Activated CD8-positive, alpha-beta T cell treated with anti-CD3 and anti-CD28 coated beads for 36 hours (primary cell): ENCODE measurements at places on chromosomes 12 and 14.
A peak's percentile ranks its signal among the peaks of the same experiment; 100 is the strongest.

DNA sequence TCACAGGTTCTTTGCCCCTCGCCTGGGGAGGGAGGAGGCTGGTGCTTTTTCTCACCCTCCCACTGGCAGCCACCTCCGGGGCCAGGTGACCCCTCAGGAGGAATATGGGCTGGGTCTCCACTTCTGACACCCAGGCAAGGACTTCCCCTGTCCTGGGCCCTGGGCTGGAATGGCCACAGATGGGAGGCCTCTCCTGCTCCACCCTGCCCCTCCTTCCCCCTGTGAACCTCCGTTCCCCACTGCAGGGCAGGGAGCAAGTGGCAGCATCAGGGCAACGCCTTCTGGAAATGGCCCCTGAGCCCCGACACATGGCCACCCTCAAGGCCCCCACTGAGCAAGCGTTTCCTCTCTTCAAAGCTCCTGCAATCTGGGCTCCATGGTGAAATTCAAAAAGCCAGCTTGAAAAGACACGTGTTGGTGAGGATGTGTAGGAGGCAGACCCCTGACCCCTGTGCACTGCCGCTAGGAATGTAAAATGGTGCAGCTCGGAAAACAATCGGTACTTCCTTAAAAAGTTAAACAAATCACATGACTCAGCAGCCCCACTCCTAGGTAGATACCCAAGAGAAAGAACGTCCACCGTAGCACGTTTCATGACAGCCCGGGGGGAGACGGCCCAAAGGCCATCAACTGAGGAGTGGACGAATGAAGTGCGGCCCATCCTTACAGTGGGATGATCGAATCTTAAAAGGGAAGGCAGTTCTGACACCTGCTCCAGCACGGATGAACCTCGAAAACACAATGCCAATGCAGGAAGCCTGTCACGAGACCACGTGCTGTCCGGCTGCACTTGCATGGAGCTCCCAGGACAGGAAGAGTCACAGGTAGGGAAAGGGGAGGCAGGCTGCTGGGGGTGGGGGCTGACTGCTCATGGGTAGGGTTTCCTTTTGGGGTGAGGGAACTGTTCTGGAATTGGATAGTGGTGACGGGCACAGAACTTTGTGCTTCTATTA lies 11.5 kb downstream of the XRCC3 start:
- no peaks in the 10 kb centered on the region for H3K4me1 ChIP-seq
- H3K27ac ChIP-seq, result peak overlapping the region; percentile 35
- no peak for DNase-seq
- no peaks in the 10 kb centered on the region for H3K27me3 ChIP-seq
- peaks cover 20% of the 10 kb centered on the region for H3K36me3 ChIP-seq
- H3K4me3 ChIP-seq, result no peak overlapping the region

DNA sequence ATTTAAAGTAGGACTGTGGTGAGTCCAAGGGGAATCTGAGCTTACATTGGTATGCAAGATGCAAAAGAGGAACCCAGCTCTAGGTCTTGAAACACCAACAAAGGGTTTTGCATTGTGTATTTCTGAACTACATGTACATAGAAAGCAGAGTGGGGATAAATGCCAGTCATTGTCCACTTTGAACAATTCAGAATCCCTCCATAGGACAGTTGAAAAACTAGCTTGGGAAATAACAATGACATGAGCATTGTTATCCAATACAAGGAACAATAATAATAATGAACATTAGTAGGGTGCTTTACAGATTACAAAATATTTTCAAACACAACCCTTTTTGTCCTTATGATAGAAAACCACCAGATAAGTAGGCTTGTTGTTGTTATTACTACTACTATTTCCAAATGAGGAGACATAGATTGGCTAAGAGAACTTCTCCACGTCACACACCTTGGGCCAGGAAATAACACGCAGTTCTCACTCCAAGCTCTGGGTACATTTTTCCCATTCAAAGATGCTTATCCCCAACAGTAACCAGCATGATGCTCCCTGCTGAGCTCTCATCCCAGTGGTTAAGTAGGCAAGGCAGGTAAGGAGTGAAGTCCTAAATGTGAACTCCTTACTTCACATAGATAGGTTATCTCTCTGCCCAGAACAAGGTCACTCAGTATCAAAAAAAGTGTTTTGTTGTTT lies 51.7 kb upstream of the RASSF8 start:
- H3K4me1 ChIP-seq, result no peaks in the 10 kb centered on the region
- H3K36me3 ChIP-seq, result no peaks in the 10 kb centered on the region
- no peak overlapping the region for H3K4me3 ChIP-seq
- no peaks in the 10 kb centered on the region for H3K27me3 ChIP-seq
- DNase-seq, result no peak
- no peak overlapping the region for H3K27ac ChIP-seq

DNA sequence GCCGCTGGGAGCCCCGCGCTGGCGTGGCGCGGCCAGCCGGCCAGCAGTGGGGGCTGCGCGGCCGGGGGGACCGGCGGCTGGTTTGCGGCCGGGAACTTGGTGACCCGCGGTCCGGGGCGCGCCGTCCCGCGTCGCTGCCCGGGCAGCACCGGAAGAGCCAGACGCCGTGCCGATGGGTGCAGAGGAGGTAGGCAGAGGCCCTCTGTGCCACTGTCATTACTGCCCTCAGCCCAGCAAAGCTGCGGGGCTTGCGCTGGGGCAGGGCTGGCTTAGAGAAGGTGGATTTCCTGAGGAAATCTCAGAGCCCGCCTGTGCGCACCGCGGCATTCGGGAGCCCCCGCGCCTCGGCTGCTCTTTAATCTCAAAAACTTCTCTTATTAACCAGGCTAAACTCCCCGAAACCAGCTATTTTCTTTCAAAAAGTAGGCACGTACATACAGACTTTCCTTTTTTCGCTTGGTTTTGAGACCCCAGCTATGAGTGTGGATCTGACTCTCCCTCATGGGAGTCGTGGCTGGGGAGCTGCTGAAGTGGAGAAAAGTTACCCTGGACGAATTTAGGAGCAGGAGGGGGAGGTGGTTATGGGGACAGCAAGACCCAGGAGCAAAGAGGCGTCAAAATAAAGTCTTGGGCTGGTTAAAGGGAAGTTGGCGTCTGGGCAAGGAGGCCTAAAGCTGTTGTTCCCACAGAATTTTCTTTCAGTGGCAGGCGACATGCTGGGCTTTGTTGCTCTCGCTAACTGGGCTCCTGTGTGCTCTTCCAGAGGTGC lies 802 bp downstream of the SUSD6 start:
- peak; percentile 57 for DNase-seq
- peaks cover 51% of the 10 kb centered on the region for H3K4me1 ChIP-seq
- peak overlapping the region; percentile 92 for H3K27ac ChIP-seq
- H3K27me3 ChIP-seq, result no peaks in the 10 kb centered on the region

DNA sequence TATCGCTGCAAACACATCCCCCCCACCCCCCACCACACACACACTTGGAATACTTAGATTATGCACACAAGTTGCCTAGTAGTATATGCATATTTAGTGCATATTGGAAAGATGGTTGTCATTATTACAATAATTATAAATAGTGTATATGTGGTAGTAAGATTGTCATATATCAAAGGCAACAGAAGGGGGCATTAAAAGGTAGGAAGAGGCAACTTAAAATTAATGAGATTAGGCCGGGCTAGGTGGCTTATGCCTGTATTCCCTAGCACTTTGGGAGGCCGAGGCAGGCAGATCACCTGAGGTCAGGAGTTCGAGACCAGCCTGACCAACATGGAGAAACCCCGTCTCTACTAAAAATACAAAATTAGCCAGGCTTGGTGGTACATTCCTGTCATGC lies 52.1 kb downstream of the GSC start:
- H3K27me3 ChIP-seq, result no peaks in the 10 kb centered on the region
- H3K4me3 ChIP-seq, result no peak overlapping the region
- no peaks in the 10 kb centered on the region for H3K4me1 ChIP-seq
- H3K36me3 ChIP-seq, result no peaks in the 10 kb centered on the region
- no peak overlapping the region for H3K27ac ChIP-seq

- H3K27me3 ChIP-seq, result no peaks in the 10 kb centered on the region
- peak overlapping the region; percentile 95 for H3K27ac ChIP-seq
- peak; percentile 16 for DNase-seq
- peaks cover 25% of the 10 kb centered on the region for H3K36me3 ChIP-seq
- H3K4me1 ChIP-seq, result peaks cover 45% of the 10 kb centered on the region
- peak overlapping the region; percentile 87 for H3K4me3 ChIP-seq
Observed at GRCh38 chr12:42326541-42327226, 717 bp downstream of the PPHLN1 start.

DNA sequence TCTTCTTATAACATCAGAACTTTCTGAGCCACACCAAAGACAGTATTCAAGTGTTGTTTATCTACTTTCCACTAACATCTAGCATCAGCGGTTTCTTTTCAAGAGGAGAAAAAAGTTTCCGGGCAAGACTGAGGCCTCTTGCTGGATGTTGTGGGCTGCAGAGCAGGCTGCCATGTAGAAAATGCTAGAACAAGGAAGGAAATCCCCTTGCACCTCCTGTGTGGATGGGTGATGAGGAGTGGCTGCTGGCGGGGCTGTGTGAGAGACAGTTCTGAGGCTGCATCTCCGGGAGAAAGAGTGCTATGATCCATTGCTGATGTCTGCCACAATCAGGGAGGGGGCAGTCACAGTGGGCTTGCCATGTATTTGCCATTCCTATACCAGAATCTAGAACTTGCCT lies 37.8 kb upstream of the PPP1CC start:
- peak overlapping the region; percentile 90 for H3K27ac ChIP-seq
- H3K4me1 ChIP-seq, result peaks cover 51% of the 10 kb centered on the region
- no peaks in the 10 kb centered on the region for H3K27me3 ChIP-seq
- no peak overlapping the region for H3K4me3 ChIP-seq

DNA sequence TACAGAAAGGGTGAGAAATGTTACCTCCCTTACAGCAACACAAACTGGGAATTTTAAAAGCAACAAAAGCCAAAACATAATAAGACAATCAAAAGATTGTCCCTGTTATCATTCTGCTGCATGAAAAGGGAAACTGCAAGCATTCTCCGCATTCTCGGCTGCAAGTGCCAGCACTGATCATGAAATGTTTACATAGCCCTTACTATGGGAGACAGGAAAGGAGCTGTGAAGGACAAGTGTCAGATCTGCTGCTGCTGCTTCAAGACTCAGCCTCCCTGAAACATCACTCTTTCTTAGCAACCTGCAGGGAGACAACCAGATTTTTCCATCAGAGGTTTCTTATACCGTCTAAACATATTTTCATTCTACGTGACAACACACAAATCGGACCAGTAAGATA lies 20.1 kb downstream of the DENND5B start:
- H3K4me3 ChIP-seq, result no peak overlapping the region
- no peaks in the 10 kb centered on the region for H3K36me3 ChIP-seq
- DNase-seq, result no peak
- H3K27me3 ChIP-seq, result peaks cover 2% of the 10 kb centered on the region
- no peak overlapping the region for H3K27ac ChIP-seq

GRCh38 chr12:83389237-83389996 lies 702.7 kb downstream of the TMTC2 start:
- DNase-seq, result peak; percentile 12
- no peaks in the 10 kb centered on the region for H3K36me3 ChIP-seq
- no peaks in the 10 kb centered on the region for H3K27me3 ChIP-seq
- no peaks in the 10 kb centered on the region for H3K4me1 ChIP-seq
- no peak overlapping the region for H3K27ac ChIP-seq

GRCh38 chr14:21526672-21527317 lies 649 bp upstream of the SALL2 start:
- DNase-seq, result no peak
- H3K27ac ChIP-seq, result peak overlapping the region; percentile 67
- H3K36me3 ChIP-seq, result no peaks in the 10 kb centered on the region
- H3K4me1 ChIP-seq, result peaks cover 16% of the 10 kb centered on the region
- H3K27me3 ChIP-seq, result no peaks in the 10 kb centered on the region
- peak overlapping the region; percentile 70 for H3K4me3 ChIP-seq

GRCh38 chr14:54784060-54784459 lies 118.6 kb downstream of the GCH1 start:
- H3K27me3 ChIP-seq, result no peaks in the 10 kb centered on the region
- no peaks in the 10 kb centered on the region for H3K36me3 ChIP-seq
- peaks cover 4% of the 10 kb centered on the region for H3K4me1 ChIP-seq

- DNase-seq, result peak; percentile 86
- no peaks in the 10 kb centered on the region for H3K27me3 ChIP-seq
- peaks cover 95% of the 10 kb centered on the region for H3K4me1 ChIP-seq
- H3K27ac ChIP-seq, result peak overlapping the region; percentile 99
- peak overlapping the region; percentile 70 for H3K4me3 ChIP-seq
- H3K36me3 ChIP-seq, result peaks cover 88% of the 10 kb centered on the region
Observed at GRCh38 chr12:46219877-46220655, 48.8 kb downstream of the SLC38A1 start.

- H3K36me3 ChIP-seq, result peaks cover 3% of the 10 kb centered on the region
- H3K4me1 ChIP-seq, result peaks cover 68% of the 10 kb centered on the region
- no peak within 1 kb of the TSS for H3K27ac ChIP-seq
- peak within 1 kb of the TSS; percentile 52 for H3K4me3 ChIP-seq
- DNase-seq, result peak; percentile 67
Observed at GRCh38 chr12:6788972-6789924, at the start of gene CD4. Gene CD4, plus strand, starts transcription at chr12:6789528. Its CDS starts 10,611 bp downstream, at chr12:6800139.

GRCh38 chr12:99619389-99620158 lies 28.0 kb upstream of the GARIN6 start:
- no peaks in the 10 kb centered on the region for H3K36me3 ChIP-seq
- H3K27ac ChIP-seq, result no peak overlapping the region
- no peaks in the 10 kb centered on the region for H3K4me1 ChIP-seq
- H3K4me3 ChIP-seq, result no peak overlapping the region
- DNase-seq, result peak; percentile 16

DNA sequence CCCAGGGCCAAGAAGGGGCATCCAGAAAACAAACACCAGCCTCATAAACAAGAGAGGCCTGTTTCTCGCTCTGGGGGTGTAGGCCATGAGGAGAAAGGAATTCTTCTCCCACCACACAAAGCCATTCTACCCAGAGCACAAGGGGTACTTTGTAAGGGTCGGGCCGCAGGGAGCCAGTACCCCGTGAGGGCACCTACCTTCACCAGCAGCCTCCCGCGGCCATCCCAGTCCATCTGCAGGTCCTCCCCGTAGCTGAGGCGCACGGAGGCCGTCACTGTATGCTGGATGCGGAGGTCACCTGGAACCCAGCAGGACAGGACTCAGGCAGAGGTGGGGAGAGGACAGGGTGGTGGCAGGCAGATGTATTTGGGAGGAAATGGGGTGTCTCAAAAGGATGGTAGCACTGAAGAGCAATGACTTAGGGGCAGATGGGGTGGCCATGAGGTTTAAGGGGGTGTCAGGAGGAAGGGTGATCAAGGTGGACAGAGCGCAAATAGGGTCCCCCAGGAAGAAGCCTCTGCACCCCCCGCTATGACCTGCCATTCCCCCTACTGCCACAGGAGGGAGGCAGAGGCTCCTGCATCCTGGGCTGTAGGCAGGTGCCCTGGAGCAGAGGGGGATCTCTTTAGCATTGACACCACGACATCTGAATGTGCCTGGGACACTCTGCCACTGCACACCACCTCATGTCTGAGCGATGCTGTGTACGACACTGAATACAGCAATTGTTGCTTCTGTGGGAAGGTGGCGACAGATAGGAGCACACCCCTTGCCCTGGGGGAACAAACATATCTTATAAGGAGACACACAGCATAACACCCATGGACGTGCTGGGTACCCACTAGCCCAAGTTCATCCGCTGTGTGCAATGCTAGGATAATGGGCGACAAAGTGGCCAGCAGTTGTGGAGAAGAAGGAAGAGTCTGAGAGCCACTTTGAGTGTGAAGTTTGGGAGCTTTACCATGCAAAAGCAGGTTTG lies 61.4 kb downstream of the VWF start:
- H3K27me3 ChIP-seq, result no peaks in the 10 kb centered on the region
- H3K4me3 ChIP-seq, result no peak overlapping the region
- peaks cover 2% of the 10 kb centered on the region for H3K4me1 ChIP-seq
- DNase-seq, result peak; percentile 73
- H3K36me3 ChIP-seq, result no peaks in the 10 kb centered on the region

- no peaks in the 10 kb centered on the region for H3K4me1 ChIP-seq
- no peaks in the 10 kb centered on the region for H3K36me3 ChIP-seq
- H3K4me3 ChIP-seq, result no peak overlapping the region
- DNase-seq, result no peak
- H3K27ac ChIP-seq, result no peak overlapping the region
Observed at GRCh38 chr12:131404705-131405104, 306.2 kb upstream of the SFSWAP start.
